Activated CD8-positive, alpha-beta memory T cell treated with anti-CD3 and anti-CD28 coated beads for 4 hours (primary cell): ENCODE measurements at places on chromosomes 12 and 14.

DNA sequence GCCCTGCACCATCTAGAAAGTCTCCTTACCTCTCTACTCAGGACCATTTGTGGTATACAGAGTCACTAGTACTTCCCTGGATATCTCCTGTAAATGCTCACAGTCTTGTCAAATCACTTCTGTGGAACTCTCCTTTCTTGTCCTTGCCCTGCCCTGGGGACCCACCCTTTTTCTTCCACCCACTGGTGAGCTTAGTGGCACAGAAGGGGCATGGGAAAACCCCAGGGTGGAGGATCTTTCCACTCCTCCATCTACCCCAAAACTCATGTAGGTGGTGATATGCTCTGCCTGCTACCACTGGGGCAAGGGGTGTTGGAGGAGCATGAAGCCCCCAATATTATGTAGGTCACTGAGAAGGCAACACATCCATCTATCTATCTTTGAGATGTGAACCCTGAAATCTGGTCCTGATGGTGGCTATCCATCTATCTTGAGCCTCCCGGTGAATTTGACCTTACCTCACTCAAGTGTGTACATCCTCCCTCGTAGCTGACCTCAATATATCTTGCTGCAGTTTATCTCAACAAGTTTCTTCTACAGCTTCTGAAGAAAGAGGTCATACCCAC is 943 bp downstream of the TESPA1 start:
- peak; percentile 42 for DNase-seq

DNA sequence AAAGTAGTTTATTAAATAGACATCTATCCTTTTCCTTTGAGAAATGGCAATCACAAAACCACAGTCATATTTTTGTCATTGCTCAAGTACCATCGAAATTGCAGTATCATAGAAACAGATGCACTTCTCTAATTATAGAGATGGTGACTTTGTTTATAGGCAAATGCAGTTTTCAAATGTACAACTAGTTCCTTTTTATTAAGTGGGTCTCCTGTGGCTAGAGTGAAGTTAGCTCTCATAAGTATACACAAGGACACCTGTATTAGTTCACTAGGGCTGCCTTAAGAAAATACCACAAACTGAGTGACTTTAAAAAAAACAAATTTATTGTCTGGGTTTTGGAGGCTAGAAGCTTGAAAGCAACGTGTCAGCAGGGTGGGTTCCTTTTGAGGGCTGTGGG is 62.8 kb downstream of the OTOGL start:
- DNase-seq = no peak

DNA sequence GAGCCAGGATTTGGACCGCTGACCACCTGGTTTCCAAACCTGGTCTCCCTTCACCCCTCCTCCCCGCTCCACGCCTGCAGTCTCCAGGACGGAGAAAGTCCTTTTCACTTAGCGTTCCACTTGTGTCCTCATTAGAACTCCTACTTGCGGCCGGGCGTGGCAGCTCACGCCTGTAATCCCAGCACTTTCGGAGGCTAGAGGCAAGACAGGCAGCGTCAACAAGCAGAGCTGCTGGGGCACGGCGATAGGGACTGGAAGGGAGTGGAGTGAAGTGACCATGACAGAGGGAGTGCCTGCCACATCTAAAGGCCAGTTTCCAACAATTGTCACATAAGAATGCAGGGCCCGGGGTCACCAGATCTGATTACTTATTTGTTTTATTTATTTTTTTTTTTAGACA is 132.5 kb upstream of the NCOR2 start:
- no peak for DNase-seq

GRCh38 chr14:31270196-31270772 is 62.7 kb upstream of the HECTD1 start:
- DNase-seq = no peak

- DNase-seq = no peak
Measured at GRCh38 chr12:123485756-123486155, 27.8 kb downstream of the SNRNP35 start.

DNA sequence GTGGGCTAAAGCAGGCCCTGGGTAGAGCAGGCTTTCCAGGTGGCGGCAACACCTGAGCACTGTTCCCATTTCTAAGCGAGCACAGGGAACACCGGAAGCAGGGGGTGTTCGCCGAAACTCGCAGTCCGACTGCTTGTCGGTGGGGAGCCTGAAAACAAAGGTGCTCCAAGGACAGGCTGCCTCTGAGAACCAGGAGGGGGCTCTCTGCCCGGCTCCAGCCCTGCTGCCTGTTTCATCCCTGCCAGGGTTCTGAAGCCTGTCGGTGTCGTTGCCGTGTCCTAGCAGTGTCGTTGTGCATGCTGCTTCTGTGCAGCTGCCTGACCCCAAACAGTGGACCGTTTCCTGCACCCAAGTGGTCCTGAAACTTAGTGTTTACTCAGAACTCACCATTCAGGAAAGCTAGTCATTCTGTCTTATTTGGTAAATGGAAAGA is 21.8 kb downstream of the CCNK start:
- no peak for DNase-seq

- DNase-seq = no peak
Measured at GRCh38 chr14:96894966-96895365, 97.8 kb downstream of the VRK1 start.

GRCh38 chr14:69328317-69328716 is 68.4 kb downstream of the GALNT16 start:
- no peak for DNase-seq

- DNase-seq = no peak
Measured at GRCh38 chr14:74527736-74528280, 34.2 kb downstream of the ISCA2 start.

- DNase-seq = peak; percentile 66
Measured at GRCh38 chr12:48977290-48978281, 536 bp upstream of the WNT1 start.

GRCh38 chr12:57550641-57551549 is 1.1 kb downstream of the KIF5A start:
- no peak for DNase-seq

DNA sequence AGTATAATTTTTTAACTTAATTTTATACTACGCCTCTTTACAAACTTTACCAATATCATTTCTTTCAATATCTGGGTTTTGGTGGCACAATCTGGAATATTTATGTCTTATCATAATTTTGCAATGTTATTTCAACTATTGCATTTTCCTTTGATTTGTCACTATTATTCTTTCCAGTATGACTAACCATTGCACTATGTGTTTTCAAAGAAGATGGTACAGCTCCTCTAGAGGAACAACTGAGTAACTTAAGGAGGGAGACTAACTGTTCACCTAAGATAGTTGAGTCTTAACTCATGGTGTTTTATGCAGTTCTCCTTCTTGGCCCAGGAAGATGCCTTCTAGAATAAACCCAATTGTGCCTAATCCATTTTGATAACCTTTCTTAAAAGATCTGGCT is 60.5 kb upstream of the KIF21A start:
- no peak for DNase-seq

DNA sequence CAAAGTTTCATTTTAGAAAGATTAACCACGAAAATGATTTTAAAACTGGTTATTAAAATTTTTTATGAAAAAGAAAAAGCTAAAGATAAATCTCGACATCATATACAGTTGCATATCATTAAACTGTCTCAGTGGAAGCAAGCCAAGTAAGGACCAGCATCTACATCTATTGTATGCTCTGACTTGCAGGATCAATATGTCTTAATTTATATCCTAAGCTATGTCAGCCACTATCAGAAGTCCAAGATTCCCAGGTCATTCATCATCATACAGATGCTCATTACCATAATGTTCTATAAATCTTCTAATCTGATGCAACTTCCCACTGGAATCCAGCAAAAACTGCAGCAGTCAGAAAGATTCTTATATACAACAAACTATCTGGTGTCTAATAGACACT is 43.5 kb downstream of the CMAS start:
- no peak for DNase-seq

GRCh38 chr14:72060917-72061316 is 128.7 kb downstream of the RGS6 start:
- no peak for DNase-seq

DNA sequence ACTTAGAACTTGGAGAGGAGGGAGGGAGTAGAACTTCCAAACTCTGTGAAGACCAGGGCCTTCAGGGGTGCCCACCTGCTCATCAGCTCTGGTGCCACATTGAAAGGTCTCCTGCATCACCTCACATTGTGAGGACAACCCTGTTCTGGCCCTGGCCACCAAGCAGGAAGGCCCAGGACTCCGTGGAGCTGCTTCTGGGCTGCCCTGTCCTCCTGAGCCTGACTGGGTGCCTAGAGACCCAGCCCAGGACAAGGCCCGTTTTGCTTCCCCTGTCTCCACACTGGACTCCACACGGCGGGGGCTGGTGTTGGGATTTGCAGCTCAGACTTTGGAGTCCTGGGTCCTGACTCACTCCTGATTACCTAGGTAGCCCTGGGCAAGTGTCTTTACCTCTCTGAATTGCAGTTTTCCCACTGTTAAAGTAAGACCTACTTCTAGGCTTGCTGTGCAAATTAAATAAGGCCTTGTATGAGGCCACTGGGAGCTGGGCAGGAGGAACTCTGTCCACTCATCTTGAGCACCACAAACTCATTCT is 12.5 kb upstream of the KRT82 start:
- DNase-seq = no peak

GRCh38 chr14:77148510-77149231 is 7.1 kb upstream of the ZDHHC22 start:
- no peak for DNase-seq

GRCh38 chr14:102775855-102776760 is 1.1 kb upstream of the TRAF3 start:
- DNase-seq = peak; percentile 13

DNA sequence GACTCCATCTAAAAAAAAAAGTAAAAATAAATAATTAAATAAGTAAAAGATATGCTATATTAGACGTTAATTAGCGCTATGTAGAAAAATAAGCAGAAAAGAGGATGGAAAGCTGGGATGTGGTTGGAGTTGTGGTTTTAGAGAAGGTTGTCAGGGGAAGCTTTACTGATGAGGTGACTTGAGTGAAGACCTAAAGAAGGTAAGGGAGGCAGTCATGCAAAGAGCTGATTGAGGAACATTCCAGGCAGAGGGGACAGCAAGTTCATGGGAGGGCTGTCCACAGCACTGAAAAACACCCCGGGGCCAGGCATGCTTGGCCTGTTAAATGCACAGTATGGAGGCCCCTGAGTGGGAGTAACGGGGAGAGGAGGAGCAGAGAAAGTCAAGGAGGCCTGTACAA is 15.7 kb downstream of the SMAGP start:
- DNase-seq = no peak

DNA sequence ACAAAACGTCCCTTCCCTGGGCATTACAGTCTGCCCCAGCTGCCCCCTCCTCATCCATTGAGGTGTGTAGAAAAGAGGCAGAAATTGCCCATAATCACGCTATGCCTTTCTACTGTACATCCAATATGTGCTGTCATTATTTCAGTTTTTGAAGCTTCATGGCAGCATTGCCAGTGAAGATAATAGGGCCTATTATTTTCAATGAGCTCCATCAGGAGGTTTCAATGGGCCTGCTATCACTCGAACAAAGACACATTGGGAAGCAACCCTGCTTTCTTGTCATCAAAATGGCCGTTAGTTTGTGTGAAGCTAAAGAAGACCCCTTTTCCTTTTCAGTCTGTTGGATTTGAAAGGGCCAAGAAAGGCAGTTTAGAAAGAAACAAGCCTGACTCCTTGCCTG is 653.8 kb downstream of the NOVA1 start:
- DNase-seq = no peak

- DNase-seq = no peak
Measured at GRCh38 chr14:95211721-95212504, 54.6 kb upstream of the DICER1 start.

DNA sequence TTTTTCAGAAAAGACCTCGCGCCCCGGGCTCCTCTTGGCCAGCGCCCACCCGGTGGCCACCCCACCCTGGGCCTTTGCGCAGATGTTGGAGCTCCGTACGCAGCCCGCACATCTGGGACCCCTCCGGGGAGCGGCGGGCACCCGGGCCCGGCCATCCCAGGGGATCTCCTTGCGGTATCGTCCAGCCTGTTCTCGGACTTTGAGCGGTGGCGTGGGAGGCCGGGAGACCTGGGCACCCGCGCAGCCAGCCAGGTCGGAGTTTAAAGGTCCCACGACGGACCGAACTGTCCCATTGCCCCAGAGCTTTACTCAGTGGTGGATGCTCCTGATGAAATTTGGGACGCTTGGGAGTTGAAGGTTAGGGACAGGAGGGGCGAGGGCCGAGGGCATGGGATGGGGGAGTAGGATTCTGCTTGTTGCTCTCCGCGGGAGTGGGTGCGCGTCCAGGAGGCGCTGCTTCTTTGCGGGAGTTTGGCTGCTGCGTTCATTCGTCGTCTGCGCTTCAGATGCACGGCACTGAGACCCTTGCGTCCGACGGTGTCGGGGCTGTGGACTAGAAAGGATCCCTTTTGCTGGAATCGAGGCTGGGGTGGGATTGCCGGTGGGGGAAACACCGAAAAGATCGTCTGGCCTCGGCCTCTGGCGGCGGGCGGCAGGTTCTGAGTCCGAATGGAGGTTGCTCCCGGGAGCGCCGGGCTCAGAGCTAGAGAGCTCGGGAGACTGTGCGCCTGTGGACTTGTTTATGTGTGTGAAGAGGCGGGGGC is 1.4 kb downstream of the NTF3 start:
- DNase-seq = no peak

GRCh38 chr12:50924131-50924438 is 28.3 kb upstream of the HIGD1C start:
- DNase-seq = no peak

- no peak for DNase-seq
Measured at GRCh38 chr12:67069451-67070306, 199.5 kb upstream of the CAND1 start.

GRCh38 chr14:37791384-37792036 is 196.1 kb downstream of the TTC6 start:
- no peak for DNase-seq

GRCh38 chr12:51890511-51891171 is 2.7 kb downstream of the ANKRD33 start:
- DNase-seq = no peak

DNA sequence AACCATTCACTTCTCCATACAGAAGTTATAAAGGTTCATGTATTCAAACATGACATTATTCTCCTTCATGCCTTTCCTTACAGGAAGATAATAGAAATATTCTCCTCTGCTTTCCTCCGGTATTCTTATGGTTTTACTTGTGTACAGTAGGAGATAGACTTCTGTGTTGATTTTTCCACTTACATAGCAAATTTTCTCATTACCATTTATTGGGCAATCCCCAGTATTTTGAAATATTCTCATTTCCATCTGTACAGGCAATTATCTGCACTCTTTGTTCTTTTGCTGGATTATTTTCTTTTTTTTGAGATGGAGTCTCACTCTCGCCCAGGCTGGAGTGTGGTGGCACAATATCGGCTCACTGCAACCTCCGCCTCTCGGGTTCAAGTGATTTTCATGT is 11.0 kb downstream of the PXMP2 start:
- DNase-seq = no peak

- DNase-seq = no peak
Measured at GRCh38 chr14:68741839-68742470, 50.9 kb downstream of the ZFP36L1 start.

- DNase-seq = no peak
Measured at GRCh38 chr12:114963846-114964245, 279.9 kb upstream of the TBX3 start.

DNA sequence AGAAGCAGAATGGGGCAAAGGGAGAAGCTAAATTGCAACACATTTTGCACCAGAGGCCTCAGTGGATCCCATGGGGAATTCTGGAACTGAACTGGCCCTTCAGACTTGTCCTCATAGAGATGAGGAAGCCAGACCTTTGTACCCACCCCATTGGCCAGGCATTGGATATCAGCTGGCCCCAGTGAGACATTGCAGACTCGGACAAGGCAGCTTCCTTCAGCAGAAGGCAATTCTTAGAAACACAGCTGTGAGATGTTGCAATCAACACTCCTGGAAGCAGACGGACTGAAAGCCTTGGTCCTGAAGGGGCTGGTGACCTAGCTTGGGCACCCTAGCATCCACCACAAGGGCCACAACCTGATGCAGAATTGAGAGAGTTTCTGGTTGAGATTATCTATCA is 218.1 kb downstream of the MSRB3 start:
- DNase-seq = no peak
